T-helper 1 cell treated with Interleukin-12 subunit alpha and Interleukin-12 subunit beta and Interleukin-4 antibody, amounts not matched to agents 30 ng/mL and 1 ng/mL, for 36 hours (primary cell): ENCODE measurements at places on chromosomes 1 and 21. TPM values are rescaled to one million over a fixed set of nuclear protein-coding genes. Genes with fewer than 3 reads are reported as not detected.

The SKI gene
- total RNA-seq: 63.1 and 67.5 TPM in 2 replicates

The SDC3 gene
- total RNA-seq: 0.17 and 0.25 TPM in 2 replicates

The PODN gene
- not detected in 2 replicates for total RNA-seq

The SLAMF7 gene
- total RNA-seq: 56.4 and 60.1 TPM in 2 replicates

The CHIA gene
- not detected in 2 replicates for total RNA-seq

The PSMG1 gene
- 58.5 and 66.1 TPM in 2 replicates for total RNA-seq

The CLEC20A gene
- not detected in 2 replicates for total RNA-seq

The NID1 gene
- 0.10 and 0.17 TPM in 2 replicates for total RNA-seq

The NPR1 gene
- total RNA-seq: not detected in 2 replicates

The GPR61 gene
- total RNA-seq: 0.15 TPM in 1 of 2 replicates, not detected in the other

The CD53 gene
- total RNA-seq: 581 and 589 TPM in 2 replicates

The LAD1 gene
- total RNA-seq: not detected in 2 replicates

The SMCP gene
- not detected in 2 replicates for total RNA-seq

The LCE1A gene
- not detected in 2 replicates for total RNA-seq

The FNDC5 gene
- not detected in 2 replicates for total RNA-seq

The HFM1 gene
- total RNA-seq: not detected in 2 replicates

The SPRR3 gene
- total RNA-seq: not detected in 2 replicates

The ZNF697 gene
- total RNA-seq: 0.69 and 0.73 TPM in 2 replicates
